Naive thymus-derived CD4-positive, alpha-beta T cell (primary cell): ENCODE measurements at places on chromosomes 11 and 22. TPM values are rescaled to one million over a fixed set of nuclear protein-coding genes. Genes with fewer than 3 reads are reported as not detected.

Gene DDTL
- total RNA-seq, result 4.9 TPM

GRCh38 chr11:70014291-70014690, 63.8 kb upstream of the ANO1 start:
- DNase-seq, result no peak

DNA sequence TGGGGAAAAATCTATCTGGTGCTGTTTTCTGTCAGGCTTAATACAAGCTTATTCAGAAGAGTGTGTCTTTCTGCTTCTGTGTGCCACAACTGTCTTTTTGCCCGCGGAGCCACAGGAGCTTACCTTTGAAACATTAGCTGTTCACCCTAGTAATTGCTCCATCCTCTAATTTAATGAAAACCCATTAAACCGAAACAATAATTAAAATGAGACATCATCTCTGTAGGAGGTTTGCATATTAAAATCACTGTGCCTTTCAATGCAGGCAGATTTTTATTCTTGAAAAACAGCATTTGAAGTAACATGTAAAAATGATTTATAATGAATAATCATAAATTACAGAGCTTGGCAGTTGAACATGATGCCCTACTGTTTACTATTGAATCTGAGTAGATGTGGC, 102.3 kb downstream of the NELL1 start:
- DNase-seq, result no peak

- no peak for DNase-seq
Observed at GRCh38 chr11:75734491-75735180, 17.0 kb downstream of the MOGAT2 start.

GRCh38 chr22:46063846-46064227, 86.5 kb upstream of the PPARA start:
- no peak for DNase-seq

Gene INPP5J
- not detected in 2 replicates for total RNA-seq

Gene VSTM5
- total RNA-seq, result not detected

Gene RNF26
- total RNA-seq, result 28.3 and 30.0 TPM in 2 replicates

Gene OR51B2
- not detected for total RNA-seq

Gene FAM83F
- 0.11 TPM for total RNA-seq

DNA sequence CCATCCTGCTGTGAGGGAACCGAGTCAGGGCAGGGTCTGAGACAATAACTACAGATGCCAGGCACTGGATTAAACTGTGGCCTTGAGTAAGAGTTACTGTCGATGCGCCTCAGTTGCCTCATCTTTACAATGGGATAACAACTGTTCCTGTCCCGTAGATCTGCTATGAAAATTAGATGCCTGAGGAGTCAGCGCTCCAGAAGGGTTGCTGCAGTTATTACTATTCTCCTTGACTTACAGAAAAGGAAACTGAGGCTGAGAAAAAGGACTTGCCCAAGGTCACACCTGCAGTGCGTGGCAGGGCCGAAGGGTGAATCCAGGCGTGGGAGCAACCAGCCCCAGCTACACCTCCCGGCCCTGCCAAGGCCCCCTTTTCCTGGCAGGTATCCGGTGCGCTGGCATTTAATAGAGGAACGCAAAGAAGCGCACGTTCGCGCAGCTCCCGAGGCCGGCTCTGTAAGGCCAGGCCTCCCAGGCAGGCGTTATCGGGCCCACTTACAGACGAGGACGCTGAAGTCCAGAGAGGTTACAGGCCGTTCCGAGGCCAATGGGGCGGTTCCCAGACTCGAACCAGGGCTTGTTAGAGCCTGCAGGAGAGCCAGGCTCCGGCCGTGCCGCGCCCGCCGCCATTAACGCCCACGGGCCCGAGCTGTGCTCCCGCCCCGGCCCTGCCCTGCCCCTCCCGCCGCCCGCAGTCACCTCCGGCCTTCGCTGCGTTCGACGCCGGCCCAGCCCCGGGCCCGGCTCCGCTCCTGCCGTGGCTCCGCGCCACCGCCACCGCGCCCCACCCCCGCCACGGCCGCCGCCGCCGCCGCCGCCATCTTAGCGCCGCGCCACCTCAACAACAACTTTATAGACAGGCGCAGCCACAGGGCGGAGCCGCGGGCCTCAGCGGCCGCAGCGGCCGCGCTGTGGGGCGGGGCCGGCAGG, at the start of gene C11orf68:
TSS of gene C11orf68 (minus strand) at position 852 of the 930 bp plus-strand sequence. CDS start at position 821, 31 bp downstream.
- DNase-seq, result peak; percentile 38

GRCh38 chr11:11978098-11978637, 30.3 kb downstream of the DKK3 start:
- DNase-seq, result no peak

GRCh38 chr11:24513479-24514218, 16.8 kb downstream of the LUZP2 start:
- DNase-seq, result no peak

Gene C11orf97
- not detected in 2 replicates for total RNA-seq

- no peak for DNase-seq
Observed at GRCh38 chr22:33917744-33918406, 2.4 kb downstream of the LARGE1 start.

DNA sequence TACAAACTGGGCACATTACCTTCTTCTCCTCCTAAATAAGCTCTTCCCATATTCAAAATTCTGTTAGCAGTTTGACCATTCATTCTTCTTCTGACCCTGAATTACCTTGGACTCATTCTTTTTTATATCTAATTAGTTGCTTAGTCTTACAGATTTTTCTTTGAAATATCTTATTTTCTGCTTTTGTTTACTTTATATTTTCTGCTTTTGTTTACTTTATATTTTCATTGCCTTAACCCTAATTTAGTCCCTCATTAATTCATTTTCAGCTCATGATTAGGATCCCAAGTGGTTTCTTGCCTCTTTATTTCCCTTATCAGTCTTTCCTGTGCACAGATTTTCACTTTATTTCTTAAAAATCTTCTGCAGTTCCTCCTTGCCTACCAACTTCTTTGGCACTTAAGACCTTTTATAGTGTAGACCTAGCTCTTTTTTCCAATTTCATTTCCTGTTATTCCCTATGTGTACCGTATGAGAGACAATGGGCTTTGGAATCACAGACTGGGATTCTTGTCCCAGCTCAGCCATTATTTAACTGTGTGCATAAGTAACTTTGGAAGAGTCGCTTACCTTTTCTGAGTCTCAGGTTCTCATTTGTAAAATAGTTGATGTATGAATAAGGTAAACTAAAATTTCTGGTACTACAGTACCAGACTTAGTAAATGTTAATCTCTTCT, 39.2 kb downstream of the SIK2 start:
- DNase-seq, result no peak

- no peak for DNase-seq
Observed at GRCh38 chr11:2530131-2530854, 85.5 kb downstream of the KCNQ1 start.

Gene SLC35C1
- total RNA-seq, result 7.9 TPM

GRCh38 chr22:35134637-35135036, 68.7 kb downstream of the ISX start:
- DNase-seq, result no peak

DNA sequence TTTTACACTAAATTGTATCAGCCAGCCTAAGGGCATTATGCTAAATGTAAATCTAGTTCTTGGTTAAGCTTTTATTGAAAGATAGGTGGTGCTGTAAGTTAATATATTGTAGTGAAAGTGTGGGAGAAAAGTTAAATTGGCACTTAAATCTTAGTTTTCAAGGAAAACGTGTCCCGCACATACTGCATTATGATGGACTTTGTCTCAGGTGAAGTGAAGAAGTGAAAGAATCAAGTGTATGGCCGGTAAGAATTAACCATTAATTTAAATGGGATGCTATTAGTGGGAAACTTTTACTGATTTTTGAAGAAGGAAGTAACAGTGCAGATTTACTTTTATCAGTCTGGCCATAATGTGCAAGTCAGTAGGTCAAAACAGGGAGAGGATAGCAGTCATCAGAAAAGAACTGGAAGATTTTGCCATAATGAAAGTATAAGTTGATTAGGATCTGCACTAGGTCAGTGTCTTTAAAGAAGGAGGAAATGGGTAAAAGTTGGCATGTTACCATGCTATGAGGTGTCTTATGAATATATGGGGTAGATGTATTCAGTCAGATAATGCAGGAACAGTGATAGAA, 81.6 kb downstream of the PDHX start:
- DNase-seq, result peak; percentile 40

GRCh38 chr22:37402184-37402506, 25.1 kb downstream of the ELFN2 start:
- no peak for DNase-seq

DNA sequence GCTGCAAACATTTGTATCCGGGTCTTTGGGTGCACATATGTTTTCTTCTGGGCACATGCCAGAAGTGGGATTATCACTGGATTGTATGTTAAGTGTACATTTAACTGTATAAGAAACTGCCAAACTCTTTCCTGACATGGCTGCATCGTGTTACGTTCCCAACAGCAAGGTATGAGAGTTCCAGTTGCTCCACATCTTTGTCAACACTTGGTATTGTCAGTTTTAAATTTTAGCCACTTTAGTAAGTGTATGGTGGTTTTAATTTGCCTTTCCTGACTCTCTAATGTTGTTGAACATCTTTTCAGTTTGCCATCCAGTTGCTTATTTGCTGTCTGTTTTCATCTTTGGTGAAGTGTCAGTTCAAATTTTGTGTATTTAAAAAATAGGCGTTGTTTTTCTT, 22.5 kb upstream of the SMIM38 start:
- no peak for DNase-seq

DNA sequence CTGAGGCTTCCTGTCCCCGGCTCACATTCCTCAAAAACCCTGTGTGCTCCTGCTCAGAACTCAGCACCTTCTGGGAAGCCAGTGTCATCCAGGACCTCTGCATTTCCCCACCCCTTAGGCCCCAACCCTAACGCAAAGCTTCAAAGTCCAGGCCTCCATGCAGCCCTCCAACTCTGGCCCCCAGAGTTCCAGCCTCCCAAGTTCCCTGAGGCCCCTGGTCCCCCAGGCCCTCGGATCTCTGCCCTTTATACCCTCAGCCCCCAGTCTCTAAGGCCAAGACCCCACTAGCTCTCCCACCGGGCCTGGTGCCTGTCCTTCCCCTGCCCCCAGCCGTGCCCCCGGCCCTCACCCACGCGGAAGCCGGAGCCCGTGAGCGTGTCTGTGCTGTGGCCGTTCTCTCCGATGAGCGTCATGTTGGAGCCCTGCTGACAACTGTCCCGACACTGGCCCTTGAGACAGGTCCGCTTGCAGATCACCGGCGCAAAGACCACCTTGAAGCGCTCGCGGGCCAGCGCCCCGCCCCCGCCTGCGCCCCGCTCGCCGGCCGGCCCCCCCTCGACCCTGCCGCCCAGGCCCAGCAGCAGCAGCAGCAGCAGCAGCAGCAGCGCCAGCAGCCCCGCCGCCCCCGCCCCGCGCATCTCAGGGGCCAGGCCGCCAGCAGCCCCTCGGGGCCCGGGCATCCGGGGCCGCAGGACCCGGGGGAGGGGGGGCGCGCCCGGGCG, 718 bp downstream of the LTBP3 start:
- no peak for DNase-seq

DNA sequence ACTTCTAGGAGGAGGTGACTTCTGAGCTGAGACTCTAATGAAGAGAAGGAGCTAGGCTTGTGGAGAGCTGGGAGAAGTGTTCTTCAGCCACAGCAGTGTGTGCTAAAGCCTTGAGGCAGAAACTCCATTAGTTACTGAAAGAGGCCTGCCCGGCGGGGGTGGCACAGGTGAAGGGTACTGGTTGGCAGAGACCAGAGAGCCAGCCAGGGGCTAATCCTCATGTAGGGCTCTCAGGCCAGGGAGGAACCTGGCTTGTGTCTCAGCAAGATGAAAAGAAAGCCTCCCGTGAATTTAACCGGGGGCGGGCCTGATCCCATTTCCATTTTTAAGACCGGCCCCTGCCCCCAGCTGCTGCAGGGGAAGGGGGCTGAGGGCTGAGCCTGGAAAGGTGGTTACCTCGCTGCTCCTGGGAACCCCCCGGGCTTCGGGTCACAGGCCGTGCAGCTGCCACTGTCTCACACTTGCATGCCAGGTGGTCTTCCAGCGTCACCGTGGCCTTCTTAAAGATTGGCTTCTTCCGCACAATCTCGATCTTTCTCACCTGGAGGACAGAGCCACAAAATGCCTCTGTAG, 15.0 kb downstream of the PDGFB start:
- DNase-seq, result no peak

DNA sequence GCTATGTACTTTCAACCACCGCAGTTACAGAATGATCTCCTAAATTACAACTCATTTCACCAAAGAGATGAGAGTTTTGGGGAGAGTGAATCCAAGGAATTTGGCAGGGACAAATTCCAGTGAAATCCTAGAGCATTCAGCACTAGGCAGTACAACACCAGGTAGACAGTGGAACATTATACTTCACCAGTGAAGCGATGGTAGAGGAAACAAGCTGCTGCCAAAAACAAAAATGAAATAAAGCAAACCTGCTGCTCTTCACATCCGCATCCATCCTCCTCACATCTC, 16.9 kb downstream of the SMCO4 start:
- no peak for DNase-seq

Gene MAPK8IP1
- total RNA-seq, result 0.92 TPM

Gene APOA5
- not detected for total RNA-seq

Gene KCNK4
- total RNA-seq, result not detected

DNA sequence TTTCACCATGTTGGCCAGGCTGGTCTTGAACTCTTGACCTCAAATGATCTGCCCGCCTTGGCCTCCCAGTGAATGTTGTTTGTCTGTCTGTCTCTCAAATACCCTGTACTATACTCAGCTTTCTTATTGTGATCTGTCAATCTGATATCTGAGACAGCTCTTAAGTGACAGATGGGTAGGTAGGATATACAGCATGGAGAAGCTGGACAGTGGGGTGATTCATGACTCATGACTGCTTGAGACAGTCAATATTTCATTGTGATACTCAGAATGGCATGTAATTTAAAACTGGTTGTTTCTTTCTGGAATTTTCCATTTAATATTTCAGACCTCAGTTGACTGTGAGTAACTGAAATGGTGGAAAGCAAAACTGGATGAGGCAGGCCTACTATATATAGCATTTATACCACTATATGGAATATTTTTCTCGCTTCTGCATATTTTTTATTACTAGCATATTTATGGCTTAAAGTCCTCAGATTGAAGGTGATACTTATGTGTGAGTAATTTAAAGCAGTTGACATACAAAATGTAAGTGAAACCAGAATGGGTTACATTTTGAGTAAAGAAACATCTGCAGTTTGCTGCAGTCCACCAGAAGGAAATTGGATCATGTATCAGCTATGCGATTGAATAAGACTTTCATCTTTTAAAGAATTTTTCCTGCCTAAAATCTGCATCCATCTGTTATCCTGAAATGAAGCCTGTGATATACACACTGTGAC, 22.3 kb downstream of the ARHGAP42 start:
- no peak for DNase-seq

DNA sequence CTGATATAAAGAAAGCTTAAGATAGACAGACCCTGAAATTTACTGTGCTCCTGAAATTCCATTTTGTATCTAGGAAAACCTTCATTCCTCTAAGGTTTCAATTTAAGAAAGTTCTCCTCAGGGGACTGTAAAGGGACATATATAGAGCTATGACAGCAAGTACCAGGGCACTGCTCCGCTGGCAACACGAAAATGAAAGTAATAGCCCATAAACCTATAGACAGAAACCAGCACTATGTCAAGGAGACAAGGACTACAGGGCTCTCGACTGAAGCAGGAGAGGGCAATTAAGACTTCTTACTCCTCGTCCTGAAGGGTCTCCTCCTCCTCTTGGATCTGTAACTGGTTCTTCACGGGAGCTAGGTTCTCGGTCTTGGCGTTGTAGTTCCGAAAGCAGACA, 6.9 kb downstream of the FEZ1 start:
- DNase-seq, result no peak

- DNase-seq, result no peak
Observed at GRCh38 chr11:78063440-78064181, at the start of gene THRSP. Gene THRSP (plus strand): TSS chr11:78063861. CDS start chr11:78063882, 21 bp downstream.
